ENCODE measurements at places on chromosomes 11 and 22.

- no peak for DNase-seq
Observed at GRCh38 chr11:115155320-115155719, 348.9 kb downstream of the CADM1 start.

DNA sequence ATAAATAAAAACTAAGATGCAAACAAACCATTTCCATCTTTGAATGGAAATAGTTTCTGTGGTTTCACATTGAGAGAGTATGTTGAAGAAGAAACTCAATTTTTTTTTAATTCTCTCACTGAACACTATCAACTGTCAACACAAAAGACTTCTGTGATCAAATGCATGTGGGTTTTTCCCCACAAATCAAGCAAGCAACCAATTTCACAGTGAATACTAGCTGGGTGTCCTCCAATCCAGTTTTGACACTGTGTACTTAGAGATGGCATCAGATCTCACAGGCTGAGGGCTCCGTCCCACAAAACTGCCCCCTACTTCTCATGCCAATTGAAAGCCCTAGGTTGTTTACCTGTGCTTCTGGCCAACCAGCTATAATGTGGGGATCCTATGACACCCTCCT is 34.5 kb downstream of the CTSC start:
- DNase-seq: no peak

DNA sequence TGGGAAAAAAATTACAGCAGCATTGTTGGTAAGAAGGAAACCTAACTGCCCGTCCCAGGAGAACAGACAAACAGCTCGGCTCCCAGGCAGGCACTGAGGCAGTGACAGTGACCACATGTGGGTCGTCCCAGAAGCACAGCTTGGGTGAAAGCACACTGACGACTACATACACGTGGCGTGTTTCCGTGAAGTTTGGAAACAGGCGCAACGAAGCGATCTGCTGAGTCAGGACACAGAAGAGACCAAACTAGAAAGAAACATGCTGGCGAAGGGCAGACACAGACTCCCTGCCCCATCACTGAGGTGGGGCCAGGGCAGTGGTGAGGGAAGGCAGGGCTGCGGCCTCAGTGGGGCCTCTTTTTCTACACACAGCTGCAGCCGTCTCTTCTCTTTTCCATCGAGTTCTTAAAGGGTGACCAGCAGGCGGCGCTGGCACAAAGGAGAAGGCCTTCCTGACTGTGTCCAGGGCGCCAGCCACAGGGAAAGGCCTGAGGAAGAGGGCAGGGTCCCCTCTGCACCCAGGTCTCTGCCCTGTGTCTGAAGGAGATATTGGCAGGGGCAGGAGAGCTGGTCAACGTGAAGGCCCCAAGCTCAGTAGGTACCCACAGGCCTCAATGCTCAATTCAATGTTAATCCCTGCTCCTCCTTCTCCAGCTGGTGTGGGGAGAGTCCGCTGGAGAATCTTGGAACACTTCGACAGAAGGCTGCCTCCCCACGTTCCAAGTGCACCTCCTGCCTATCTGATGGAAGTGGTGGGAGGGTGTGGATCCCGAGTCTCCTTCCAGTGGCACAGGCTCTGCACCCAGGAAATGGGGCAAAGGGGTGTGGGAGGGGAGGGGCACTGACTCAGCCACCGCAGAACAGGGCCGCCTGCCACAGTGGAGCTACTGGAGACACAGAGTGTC is 19.9 kb downstream of the CARS1 start:
- peak; percentile 91 for DNase-seq

DNA sequence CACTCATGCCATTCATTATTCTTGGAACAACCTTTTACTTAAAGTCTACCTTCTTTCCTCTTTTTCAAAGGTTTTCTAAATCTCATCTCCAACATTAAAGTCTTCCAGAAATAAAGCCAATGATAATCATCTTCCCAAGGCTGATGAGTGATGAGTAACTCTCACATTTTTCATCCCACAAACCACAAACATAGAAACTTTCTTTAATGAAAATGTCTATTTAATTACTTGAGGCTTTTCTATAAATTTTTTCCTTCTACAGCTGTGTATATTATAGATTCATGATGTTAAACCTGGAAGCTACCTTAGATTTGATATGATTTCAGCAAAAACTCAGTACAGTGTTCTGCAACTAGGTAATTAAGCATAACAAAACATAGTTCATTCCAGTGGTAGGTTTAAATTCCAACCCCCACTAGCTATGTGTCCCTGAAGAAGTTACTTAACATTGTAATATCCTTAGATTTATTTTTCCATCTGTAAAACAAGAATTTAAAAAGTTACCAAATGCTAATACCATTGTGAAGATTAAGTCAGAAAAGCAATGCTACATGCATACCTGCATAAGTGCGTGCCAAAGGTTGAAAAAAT is 845.4 kb downstream of the KCNA4 start:
- DNase-seq: no peak

DNA sequence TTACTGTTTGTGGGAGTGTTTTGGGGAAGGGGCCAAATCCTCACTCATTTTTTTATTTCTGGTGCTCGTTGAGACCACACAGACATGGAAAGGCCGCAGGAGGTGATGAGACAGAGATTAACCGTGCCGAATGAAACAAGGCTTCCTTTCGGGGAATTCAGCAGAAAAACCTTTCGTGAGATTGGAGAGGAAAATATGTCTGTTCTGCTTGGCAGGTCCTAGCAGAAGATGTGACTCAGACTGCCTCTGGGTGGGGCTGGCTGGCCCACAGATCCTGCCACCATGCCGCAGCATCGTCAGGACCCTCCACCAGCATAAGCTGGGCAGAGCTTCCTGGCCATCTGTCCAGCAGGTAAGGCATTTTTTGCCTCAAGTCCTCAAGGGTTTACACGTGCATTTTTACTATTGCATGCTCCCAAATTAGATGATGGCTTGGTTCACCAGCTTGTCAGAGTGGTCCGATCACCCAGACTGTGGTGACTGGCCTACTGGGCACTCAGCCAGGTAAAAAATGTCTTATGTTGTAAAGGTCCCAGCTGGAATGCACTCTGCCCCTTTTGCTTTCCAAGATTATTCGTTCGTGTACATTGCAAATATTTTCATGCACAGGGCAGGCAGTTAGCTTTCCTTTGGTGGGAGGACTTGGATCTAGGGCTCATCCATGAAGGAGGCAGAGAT is 1.5 kb downstream of the DDB2 start:
- DNase-seq: peak; percentile 87

DNA sequence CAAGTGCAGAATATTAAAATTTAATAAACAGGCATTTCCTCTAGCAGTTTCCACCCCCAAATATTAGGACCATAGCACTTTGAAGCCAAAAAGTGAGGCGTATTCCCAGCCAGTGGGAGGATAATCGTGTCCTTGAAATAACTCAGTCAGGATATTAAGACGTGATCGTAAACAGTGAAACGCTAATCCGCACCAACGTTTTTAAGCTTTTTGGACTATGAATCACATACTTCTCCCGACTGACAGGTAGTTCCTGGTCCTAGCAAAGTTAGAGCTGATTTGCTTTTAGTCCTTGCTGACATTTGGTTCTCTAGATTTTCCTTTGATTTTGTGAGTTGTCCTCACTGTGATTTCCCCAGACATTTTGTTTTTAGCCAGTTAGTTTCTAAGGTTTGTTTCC is 197.1 kb upstream of the ARHGAP20 start:
- peak; percentile 53 for DNase-seq

GRCh38 chr11:69518081-69518950 is 36.9 kb downstream of the LINC01488 start:
- DNase-seq: no peak

DNA sequence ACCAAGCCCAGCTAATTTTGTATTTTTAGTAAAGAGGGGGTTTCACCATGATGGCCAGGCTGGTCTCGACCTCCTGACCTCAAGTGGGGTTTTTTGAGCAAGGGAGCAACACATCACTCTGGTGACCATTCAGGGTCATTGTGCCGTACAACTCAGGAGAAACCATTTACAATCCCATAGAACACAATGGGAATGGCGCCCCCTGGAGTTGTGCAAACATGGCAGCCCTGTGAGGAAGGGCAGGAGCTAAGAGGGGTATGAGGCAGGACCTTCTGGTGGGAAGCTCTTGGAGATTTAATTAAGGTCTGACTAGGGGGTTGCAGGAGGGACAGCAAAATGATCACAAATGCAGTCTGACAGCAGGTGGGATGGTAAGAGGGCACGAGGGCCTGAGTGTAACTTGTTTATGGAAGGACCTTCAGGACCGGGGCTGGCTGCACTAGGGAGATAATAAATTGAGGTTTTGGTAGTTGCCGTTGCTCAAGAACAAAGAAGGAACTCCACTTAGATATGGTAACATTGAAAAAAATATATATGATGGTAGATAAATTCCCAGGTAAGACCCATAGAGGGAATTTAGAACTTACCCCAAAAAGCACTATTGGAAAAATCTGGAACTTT is 9.1 kb upstream of the CSF2RB start:
- no peak for DNase-seq

GRCh38 chr22:42283278-42284201 is 13.1 kb upstream of the TCF20 start:
- no peak for DNase-seq

GRCh38 chr11:57263351-57263750 is 26.3 kb upstream of the APLNR start:
- no peak for DNase-seq

DNA sequence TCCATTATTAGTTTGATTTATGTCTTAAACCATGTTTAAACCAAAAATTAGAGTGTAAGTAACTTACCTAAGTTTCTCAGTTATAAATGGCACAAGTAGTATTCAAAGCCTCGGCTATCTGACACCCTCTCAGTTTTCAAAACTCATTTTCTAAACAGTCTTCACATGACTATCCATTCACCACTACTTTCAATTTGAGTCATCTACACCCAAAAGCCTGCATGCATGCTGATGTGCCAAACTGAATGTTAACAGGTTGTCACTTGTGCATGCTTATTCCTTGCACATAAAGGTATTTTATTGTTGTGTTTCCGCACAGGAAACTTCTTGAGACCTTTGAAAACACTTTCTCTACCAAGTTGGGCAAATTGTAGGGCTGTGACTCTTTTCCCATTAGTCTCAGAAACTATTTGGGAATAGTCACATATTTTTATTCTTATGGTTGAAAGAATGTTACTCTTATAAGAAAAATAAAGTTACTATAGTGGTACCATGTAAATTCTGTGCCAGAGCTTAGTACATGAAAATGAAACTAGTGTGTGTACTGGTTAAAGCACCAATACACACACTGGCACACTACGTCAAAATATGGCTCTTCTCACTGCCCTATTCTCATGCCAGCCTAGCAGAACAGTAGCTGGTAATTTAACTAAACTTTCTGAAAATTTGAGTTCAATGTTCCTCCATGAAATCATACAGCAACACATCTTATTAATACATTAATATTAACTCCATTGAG is 2.2 kb upstream of the OR51E2 start:
- DNase-seq: no peak

- DNase-seq: peak; percentile 20
Observed at GRCh38 chr11:23112987-23113886, 253.0 kb upstream of the CCDC179 start.

GRCh38 chr11:99592266-99592665 is 571.5 kb downstream of the CNTN5 start:
- no peak for DNase-seq

GRCh38 chr11:115334932-115335788 is 169.1 kb downstream of the CADM1 start:
- peak; percentile 33 for DNase-seq

GRCh38 chr11:61826930-61827570 is 1.1 kb upstream of the FADS2 start:
- no peak for DNase-seq

- DNase-seq: no peak
Observed at GRCh38 chr11:8679006-8679405, 3.5 kb downstream of the TRIM66 start.

DNA sequence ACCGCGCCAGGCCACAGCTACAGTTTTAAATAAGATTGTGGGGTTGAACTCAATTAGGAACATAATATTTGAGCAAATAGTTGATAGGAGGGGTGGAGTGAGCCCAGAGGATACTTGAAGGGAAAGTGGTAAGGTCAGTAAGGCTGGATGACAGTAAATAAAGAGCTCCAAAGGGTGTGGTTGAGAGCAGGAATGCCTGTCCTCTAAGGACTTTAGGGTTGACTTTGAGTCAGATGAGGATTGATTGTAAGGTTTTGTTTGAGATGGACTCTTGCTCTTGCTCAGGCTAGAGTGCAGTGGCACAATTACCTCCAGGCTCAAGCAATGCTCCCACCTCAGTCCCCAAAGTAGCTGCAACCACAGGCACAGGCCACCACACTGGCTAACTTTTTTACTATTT is 2.4 kb downstream of the FOXR1 start:
- no peak for DNase-seq

DNA sequence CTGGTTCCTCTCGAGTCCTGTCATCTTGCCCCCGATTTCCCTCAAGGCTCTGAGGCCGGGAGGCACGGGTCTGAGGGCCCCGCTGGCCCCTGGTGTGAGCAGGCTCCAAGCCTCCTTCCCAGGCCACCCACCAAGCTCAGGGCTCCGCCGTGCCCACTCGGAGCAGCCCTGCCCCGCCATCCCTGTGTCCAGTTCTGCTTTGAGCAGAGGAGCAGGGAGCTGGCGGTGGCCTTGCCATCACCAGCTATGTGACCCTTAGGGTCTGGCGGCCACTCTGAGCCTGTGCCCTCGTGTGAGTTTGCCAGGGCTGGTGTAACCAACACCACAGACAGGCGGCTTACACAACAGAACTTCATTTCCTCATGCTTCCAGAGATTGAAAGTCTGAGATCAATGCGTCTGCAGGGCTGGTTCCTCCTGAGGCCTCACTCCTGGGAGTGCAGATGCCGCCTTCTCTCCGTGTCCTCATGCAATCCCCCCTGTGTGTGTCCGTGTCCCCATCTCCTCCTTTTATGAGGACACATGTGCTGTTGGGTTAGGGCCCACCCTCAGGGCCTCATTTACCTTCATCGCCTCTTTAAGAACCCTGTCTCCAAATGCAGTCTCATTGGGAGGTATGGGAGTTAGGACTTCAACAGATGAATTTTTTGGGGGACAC is 36.5 kb upstream of the CELSR1 start:
- DNase-seq: no peak

GRCh38 chr11:108142304-108142703 is 20.9 kb downstream of the ACAT1 start:
- no peak for DNase-seq

- no peak for DNase-seq
Observed at GRCh38 chr11:116829525-116830183, at the start of gene APOC3. APOC3 (plus strand) TSS chr11:116829907; CDS start chr11:116830583, 676 bp downstream.

DNA sequence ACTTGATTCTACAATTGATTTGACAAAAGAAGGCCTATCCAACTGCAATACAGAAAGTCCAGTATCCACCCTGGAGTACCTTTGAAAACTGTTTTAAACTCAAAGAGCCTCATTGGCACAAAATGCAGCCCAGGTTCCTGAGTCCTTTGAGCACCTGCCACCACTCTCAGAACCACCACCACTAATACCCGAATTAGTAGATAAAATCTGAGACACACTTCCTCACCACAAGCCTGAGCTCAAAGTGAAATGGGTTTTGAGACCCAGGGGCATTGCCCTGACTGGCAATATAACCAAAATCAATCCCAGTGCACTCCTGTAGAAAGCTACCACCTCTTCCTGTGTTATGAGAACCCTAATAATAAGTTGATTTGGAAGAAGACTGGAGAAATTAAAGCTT is 215.7 kb downstream of the CSNK2A3 start:
- no peak for DNase-seq

DNA sequence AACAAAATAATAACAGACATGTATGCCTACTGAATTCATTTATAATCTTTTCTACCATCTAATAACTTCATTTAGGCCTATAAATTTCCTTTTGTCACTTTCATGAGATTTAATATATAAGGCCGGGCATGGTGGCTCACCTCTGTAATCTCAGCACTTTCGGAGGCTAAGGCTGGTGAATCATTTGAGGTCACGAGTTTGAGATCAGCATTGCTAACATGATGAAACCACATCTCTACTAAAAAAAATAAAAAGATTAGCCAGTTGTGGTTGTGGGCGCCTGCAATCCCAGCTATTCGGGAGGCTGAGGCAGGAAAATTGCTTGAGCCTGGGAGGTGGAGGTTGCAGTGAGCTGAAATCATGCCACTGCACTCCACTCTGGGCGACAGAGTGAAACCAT is 14.2 kb upstream of the NTM start:
- no peak for DNase-seq

All from muscle of back (tissue), 13 donors.